ENCODE measurements at places on chromosomes 7 and 10.

GRCh38 chr7:111014079-111014478 lies 76.8 kb upstream of the LRRN3 start:
- DNase-seq: no peak

- no peak for DNase-seq
Observed at GRCh38 chr7:80088705-80089104, 45.9 kb upstream of the GNAI1 start.

- no peak for DNase-seq
Observed at GRCh38 chr10:112634096-112634830, 187.2 kb downstream of the VTI1A start.

DNA sequence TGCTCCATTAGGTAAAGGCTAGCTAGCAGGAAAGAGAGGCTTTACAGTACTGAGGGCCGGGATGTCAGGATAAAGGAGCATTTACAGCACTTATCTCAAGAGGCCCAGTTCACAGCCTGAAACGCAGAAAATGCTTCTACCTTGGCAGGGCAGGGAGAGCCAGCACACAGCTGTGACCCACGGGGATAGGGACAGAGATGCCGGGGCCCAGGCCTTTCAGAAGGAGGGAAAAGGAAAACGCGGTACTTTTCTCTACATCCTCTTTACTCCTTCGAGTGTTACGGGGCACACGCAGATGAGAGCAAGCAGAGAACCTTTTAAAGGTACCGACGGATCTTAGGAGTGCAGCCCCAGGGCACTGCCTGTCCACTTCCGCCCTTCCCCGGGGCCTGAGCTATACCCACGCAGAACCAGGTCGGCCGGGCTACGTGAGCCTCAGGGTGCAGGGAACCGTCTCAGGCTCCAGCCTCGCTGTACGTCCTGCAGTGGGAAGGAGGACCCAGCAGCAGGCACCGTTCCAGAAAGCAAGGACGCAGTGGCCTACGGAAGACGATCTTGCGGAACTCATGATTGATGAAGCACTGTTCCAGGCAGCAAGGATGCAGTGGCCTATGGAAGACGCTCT lies 232.3 kb downstream of the ELFN1 start:
- no peak for DNase-seq

GRCh38 chr7:85733169-85733915 lies 546.5 kb upstream of the SEMA3D start:
- no peak for DNase-seq

DNA sequence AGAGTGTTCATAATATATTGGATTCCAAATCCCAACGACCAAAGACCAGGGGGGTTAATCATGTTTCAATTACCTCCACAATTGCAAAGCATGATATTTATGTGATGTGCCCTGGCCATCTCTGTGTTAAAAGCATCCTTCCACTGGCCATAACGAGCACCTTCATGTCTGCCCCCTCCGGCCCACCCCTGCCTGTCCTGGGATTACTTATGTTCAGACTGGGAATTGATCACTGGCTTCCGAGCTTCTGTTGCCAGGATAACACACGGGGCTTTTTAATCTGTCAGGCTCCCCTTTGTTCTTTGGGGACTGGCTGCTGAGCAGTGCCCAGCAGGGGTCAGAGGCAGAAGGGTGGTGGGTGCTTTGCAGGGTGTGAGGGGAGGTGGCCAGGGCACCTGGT lies 13.7 kb upstream of the CHST15 start:
- no peak for DNase-seq

- DNase-seq: no peak
Observed at GRCh38 chr10:11578802-11579255, 32.6 kb downstream of the USP6NL start.

- no peak for DNase-seq
Observed at GRCh38 chr10:120542591-120542990, 85.6 kb downstream of the PLPP4 start.

- no peak for DNase-seq
Observed at GRCh38 chr7:15832996-15833395, 146.5 kb upstream of the MEOX2 start.

GRCh38 chr7:141115965-141116364 lies 42.1 kb downstream of the TMEM178B start:
- no peak for DNase-seq

- no peak for DNase-seq
Observed at GRCh38 chr10:93309062-93309461, 173.1 kb downstream of the MYOF start.

DNA sequence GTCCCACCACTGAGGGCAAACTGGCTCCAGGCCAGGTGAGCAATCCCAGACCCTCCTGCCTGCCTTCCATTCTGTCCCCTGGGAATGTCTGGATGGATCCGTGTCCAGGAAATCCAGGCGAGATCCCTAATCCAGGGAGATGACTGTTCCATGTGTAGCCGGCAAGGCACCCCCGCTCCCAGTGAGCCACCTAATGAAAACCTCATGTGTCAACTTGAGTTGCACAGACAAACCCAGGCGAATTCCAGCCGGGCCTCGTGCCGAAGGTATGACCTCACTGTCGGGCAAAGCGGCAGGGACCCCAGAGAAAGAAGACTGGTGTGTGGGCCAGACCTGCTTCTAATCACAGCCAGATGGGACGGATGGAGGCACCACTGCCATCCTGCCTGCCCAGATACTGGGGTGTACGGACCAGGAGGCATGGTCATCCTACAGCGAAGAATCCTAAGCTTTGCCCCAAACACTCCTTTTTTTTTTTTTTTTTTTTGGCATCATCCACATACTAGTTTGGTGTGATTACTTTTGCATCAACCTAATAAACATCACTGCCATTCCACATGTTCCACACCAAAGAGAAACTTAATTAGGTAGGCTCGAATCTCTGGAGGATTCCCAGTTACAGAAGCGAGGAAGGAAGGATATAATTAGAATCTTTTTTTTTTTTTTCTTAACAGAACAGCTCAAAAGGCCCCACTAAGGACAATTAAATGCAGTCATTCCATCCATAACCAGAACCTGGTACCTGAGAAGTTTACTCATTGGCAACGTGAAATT lies 313.1 kb downstream of the CALN1 start:
- DNase-seq: no peak

- DNase-seq: no peak
Observed at GRCh38 chr7:27735165-27735564, 4.8 kb upstream of the TAX1BP1 start.

- DNase-seq: no peak
Observed at GRCh38 chr7:49776994-49777393, 3.6 kb downstream of the VWC2 start.

- peak; percentile 93 for DNase-seq
Observed at GRCh38 chr7:151083071-151083823, at the start of gene TMUB1. Gene TMUB1, minus strand, starts transcription at chr7:151083493. Its CDS starts 930 bp downstream, at chr7:151082563.

DNA sequence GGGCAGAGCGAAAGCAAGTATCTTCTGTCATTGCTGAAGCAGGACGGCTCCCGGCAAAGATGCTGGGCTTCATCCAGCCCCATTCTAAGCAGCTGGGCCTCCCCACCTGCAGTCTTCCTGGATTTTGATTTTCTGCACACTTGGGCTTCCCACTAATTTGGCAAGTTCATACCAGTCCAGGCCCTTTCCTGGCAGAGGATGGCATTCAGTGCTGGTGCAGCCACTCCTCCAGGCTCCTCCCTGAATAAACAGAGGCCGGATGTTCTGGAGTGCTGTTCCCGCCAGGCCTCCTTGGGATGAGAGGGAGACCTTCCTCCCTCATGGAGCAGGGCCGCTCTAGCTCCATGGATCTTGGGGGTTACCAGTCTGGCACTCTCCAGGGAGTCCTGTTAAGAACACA lies 3.4 kb downstream of the BAG3 start:
- no peak for DNase-seq

- DNase-seq: no peak
Observed at GRCh38 chr7:5222841-5223411, 32.9 kb downstream of the WIPI2 start.

DNA sequence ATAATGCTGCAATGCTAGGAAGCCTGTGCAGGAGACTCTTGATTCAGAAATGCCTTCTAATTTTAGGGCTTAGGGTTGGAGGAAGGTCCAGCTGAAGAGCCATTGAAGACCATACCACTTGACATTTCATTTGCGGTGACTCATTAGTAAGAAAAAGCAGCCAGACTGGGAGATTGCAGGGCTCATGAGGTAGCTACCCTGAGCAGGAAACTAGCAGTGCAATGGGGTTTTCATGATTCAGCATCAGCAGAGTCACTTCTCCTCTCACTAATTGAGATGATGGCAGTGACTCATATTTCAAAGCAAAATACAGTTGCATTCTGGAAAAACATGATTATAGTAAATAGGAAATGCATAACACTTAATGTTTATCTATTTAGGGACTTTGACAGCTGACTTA lies 434.1 kb downstream of the DNAJB9 start:
- DNase-seq: no peak

GRCh38 chr10:79140085-79140793 lies 71.5 kb downstream of the ZMIZ1 start:
- DNase-seq: no peak

DNA sequence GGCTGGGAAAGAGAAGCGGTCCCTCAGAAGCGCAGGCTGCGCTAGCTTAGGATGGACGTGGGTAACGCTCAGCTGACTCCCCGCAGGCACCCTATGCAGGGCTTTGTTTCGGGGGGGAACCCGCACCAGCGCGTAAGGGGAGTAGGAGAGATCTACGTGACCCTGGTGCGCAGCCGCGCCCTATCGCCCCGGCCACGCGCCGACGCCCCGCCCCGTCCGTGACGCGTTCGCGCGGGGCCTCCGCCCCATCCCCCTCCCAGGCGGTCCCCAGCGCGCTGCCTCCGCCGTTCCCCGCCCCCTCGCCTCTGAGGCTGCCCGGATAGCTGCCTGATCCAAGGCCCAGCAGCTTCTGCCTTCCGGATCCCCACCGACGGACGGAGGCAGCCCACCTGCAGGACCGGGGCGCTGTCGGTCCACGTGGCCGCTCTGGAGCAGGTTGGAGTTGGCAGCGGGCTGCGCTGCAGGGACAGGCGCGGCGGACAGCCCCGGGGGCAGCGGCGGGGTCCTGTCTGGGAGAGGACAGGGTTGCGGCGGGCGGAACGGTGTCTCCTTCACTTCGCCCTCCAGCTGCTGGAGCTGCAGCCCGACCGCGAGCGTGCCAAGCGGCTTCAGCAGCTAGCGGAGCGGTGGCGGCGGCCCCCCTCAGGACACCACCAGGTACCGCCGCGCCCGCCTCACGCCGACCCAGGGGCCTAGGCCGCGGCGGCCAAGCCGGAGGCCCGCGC lies at the start of gene VDAC2:
VDAC2 (plus strand) TSS at position 515 of the 725 bp plus-strand sequence. CDS start 363 bp downstream, outside the sequence.
- peak; percentile 100 for DNase-seq

DNA sequence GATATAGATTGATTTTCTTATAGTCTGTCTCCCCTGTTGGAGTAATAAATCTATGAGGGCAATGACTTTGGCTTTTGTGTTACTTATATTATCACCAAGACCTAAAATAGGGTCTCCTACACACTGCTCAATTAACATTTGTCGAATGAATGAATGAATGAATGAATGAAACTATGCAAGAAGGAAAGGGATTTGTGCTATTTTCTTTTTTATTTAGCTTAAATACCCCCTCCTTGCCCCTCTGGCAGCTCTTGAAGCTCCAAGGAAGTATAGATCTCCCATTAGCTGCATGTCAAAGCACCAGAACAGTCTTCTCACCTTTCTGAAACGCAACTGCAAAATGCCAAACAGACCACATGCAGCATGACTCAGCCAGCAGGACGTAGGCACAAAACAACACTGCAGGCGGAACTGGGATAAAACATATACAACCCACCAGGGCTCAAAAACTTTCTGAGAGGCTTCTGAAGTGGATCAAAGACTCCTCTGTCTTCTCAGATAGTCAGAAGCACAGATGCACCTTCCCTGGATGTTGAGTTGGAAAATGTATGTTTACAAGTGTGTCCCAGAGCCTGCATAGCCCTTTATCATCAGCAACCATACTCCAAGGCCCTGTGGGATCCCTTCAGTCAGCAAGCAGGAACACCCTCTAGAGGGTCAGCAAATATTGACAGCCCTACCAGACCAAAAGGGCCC lies 187.8 kb downstream of the NPSR1 start:
- DNase-seq: no peak

DNA sequence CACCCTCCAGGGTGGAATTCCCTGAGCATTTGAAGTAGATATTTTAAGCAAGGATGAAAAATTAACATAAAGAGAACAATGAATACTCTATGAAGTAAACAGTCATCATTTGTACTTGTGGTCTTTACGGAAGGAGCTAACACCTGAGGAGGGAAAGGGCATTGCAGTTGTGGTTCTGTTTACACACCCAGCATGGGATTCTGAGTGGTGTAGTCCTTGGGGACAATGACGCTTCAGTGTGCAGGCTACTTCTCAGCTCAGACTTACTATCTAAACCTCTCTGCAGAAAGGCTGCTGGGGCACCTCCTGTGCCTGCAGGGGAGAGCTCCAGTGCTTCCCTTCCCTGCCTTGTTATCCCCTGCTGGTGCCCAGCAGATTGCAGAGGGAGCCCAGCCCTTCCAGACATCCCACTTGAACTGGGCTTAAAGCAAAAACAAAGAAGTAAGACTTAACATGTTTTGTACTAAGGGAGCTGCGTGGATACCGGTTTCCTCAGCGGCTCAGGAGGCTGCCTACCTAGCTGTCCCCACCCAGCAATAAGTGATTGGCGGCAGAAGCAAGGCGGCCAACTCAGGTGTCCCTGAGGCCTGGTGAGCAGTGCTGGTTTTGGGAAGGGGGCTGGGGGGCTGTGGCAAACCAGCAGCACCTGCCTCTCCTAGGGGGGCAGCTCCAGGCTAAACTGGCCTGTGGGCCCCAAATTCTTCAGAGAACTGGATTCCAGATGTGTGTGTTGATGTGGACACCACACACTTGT lies 89.1 kb downstream of the CELF2 start:
- no peak for DNase-seq

DNA sequence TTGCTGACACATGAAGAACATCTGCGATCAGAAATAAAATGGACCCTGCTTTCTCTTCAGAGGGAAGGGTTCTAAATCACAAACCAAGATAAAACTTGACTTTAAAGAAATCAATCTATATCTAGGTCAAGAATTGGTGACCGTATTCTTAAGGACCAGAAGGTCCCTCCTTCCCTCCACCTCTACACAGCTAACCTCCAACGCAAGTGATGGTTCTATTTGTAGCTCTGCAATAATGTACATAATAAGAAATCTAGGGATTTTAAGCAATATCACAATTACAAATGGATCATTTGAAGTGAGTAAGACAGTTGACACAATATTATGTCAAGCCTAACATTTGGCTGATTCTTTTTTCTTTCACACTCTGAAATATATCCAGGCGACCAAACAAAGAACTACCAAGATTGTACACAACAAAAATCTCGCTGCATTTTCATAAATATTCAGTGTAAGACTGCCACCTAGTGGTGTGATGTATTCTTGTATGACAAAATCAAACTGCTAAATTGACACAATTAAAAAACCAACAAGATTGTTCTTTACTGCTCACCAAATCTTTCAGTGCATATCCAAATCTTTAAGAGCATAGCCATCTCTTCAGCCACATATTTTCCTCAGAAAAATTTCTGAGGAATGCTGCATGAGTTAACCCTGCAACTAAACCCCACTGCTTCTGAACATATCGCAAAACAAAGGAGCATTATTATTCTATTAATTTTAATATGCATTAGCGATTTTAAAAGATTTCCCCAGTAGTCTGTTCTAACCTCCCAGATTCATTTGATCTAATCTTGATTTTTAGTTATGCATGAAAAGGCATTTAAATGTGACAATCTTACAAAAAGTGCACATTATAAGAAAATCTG lies 44.5 kb downstream of the ICA1 start:
- DNase-seq: no peak

- no peak for DNase-seq
Observed at GRCh38 chr7:92794391-92794790, 42.0 kb downstream of the CDK6 start.

All from activated CD8-positive, alpha-beta memory T cell treated with anti-CD3 and anti-CD28 coated beads for 24 hours (primary cell).